Tibial nerve (tissue), 4 donors: ENCODE measurements at places on chromosomes 7 and 10. TPM values are rescaled to one million over a fixed set of nuclear protein-coding genes. Genes with fewer than 3 reads are reported as not detected.

TMEM213 gene
- not detected for total RNA-seq

DNA sequence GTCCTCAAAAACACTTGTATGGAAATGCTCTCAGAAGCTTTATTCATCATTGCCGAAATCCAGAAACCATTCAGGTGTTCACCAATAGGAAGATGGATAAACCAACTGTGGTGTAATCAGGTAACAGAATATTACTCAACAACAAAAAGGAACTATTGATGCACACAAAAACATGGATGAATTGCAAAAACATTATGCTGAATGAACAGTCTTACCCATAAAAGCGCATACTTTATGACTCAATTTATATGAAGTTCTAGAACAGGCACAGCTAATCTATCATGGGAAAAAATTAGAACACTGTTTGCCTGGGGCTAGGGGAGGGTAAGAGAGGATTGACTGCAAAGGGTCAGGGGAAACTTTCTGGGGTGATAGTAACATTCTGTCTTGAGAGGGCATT, 26.9 kb upstream of the GSAP start:
- no peak for DNase-seq

RASA4B gene
- total RNA-seq: 42.9 TPM

GRCh38 chr7:123621707-123622106, 20.1 kb downstream of the ASB15 start:
- no peak for DNase-seq

GRCh38 chr10:62194924-62195674, 73.5 kb downstream of the RTKN2 start:
- no peak for DNase-seq

DNA sequence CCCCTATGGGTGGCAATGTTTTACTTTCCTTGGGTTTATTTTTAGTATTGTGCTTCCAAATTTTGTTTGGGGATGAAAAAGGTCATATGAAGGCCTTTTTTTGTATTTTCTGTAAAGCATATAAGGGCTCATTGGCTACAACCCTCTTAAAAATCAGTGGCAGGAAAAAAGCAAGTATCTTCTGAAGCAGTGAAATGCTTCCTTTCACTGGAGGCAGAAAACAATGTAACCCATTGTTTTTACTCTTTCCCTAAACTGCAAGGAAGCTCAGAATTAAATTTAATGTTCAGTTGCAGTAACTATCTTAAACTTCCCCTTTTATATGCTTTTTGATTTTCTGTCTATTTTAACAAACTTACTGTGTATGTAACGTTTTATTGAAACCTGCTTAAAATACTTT, 148.7 kb upstream of the LYZL1 start:
- DNase-seq: no peak

GRCh38 chr10:86317949-86318725, 48.5 kb downstream of the GRID1 start:
- DNase-seq: no peak

DNA sequence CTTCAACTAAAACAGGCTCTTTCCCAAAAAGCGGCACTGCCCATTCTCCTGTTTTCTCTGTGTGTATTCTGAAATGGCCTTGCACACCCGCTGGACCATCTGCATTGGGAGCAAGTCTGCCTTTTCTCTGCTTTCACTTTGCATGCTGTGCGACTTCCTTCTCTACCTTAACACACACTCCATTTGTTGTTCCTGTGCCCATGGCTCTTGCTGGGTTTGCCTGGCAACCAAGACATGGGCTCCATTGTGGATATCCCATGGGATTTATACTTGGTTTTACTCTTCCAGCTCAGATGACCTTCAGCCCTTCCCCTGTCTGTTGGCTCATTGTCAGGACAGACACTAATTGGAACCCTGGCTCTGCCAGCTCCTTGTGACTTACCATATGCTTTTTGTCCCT, 465.3 kb downstream of the REEP3 start:
- no peak for DNase-seq

DNA sequence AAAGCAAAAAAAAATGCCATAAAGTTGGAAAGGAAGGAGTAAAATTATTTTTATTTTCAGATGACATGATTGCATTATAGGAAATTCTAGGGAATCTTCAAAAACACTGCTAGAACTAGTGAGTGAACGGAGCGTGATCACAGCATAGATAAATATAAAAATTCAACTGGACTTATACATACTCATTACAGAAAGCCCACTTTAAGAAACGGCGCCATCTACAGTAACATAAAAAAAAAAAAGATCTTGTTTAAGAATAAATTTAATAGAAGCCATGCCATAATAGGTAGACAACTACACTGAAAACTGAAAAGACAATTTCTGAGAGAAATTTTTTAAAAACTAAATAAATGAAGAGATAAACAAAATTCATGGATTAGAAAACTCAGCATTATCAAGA, 623.1 kb upstream of the MGMT start:
- DNase-seq: no peak

PAPOLB gene
- 1.4 TPM for total RNA-seq

DNA sequence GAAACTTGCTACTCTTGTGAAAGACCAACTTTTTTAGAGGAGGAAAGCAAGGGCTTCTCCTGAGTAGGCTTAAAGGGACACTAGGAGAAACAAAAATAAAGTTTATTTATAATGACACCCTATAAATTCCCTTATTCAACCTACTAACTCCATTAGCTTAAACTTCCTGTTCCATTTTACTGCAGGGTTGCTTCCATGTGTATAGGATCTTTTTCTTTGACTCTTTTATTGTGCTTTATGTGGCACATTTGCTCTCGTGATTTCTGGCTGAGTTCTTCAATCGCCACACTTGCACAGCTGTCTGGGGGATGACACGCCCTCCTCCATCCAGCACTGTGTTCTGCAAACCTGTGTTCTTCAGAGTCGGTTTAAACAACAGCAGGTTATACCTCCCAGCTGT, 225.7 kb upstream of the NPVF start:
- no peak for DNase-seq

DNA sequence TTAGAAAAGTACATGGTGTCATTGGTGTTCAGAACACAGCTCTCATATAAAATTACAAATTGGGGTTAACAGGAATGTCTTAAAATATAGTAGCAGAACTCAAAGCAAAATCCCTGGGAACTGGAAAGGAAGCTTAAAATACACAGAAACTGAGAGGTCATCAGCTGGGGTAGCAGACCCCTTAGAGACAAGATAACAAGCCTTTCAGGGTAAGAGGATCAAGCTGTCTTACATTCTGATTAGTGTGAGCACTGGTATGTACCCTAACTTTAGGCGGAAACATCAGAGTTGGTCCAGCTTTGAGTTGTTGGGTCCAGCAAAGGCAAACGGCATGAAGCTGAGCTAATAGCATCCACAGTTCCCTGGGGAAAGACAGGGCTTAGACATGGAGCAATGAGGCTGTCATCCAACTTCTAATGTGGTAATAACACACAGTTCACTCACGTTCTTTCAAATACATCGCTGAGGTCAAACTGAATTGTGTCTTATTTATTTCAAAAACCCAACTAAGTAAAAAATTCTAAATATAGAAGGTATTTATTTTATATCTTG, 32.6 kb downstream of the ARHGAP21 start:
- DNase-seq: no peak

IKZF1 gene
- total RNA-seq: 32.1 TPM

GRCh38 chr10:29615195-29615594, 19.6 kb downstream of the SVIL start:
- no peak for DNase-seq

LBX1 gene
- total RNA-seq: 0.60 TPM

CHST3 gene
- 56.4 TPM for total RNA-seq

DNA sequence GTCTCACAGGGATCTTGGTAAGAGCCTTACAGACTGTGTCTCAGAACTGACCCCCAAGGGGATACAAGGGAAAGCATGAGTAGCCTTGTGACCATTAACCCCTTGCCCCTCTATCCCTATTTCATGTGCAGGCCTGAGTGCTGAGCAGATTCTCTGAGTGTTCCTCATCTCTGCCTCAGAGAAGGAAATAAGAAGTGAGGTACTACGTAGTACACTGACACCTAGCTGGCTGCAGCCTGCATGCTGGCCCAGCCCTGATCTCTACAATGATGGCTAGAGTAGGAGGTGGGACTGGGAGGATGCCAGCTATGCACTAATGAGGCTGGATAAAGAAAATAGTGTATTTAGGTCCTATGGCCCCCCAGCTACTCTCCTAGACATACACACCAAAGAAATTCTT, 174.9 kb upstream of the HPS1 start:
- DNase-seq: no peak

GRCh38 chr10:1121271-1121970, 65.2 kb downstream of the WDR37 start:
- no peak for DNase-seq

GRCh38 chr10:117804470-117805011, 242.2 kb downstream of the RAB11FIP2 start:
- DNase-seq: no peak

DNA sequence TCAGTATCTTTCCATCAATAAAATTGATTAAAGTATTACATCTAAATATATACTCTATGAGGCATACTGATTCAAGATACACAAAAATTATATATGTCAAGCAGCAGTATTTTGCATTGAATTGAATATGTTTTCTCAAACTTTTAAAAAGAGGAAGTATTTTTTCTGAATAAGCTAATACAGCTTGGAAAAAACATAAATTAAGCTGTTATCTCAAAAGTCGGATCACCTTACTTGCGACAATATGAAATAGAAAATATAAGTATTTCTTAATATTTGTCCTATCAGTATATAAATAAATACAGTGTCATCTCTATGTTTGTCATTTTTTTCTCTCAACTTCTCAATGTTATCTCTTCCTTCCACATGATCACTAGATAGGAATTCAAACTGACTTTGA, 139.3 kb downstream of the MBL2 start:
- no peak for DNase-seq

AFAP1L2 gene
- 96.3 TPM for total RNA-seq
